ENCODE measurements at places on chromosomes 1 and 21.

- no peak for DNase-seq
Measured at GRCh38 chr1:14522926-14523241, 75.6 kb upstream of the KAZN start.

- no peak for DNase-seq
Measured at GRCh38 chr1:58620259-58620658, 43.2 kb upstream of the TACSTD2 start.

GRCh38 chr1:157584503-157584902, 13.4 kb downstream of the FCRL4 start:
- no peak for DNase-seq

GRCh38 chr21:14886001-14886400, 178.8 kb downstream of the NRIP1 start:
- DNase-seq, result no peak

GRCh38 chr1:24566236-24566867, 10.5 kb downstream of the NCMAP start:
- no peak for DNase-seq

- no peak for DNase-seq
Measured at GRCh38 chr1:207863893-207864535, 46.9 kb downstream of the CD34 start.

- no peak for DNase-seq
Measured at GRCh38 chr1:206713070-206713469, 28.4 kb downstream of the MAPKAPK2 start.

GRCh38 chr1:5351366-5351765, 640.9 kb downstream of the NPHP4 start:
- DNase-seq, result no peak

- DNase-seq, result no peak
Measured at GRCh38 chr1:160827418-160827817, 31.4 kb downstream of the LY9 start.

DNA sequence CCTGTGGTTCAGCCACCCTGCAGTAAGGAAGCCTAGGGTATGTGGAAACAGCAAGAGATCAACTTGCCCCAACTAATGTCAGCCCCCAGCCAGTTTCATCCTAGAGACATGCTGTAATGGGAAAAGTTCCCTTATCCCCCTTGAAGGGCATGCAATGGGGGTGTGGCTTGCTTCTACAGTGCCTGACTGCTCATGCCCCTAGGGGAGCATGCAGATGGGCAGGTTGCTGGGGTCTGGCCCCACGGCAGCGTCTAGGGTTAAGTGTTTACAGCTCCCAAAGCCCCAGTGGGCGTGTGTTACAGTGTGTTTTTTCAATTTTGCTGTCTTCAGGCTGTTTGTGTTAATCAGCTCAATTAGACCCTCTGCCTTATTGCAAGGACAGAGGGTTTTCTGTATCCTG, 1105.9 kb downstream of the AMY1C start:
- no peak for DNase-seq

GRCh38 chr1:29225361-29225760, 5.4 kb downstream of the MECR start:
- no peak for DNase-seq

- no peak for DNase-seq
Measured at GRCh38 chr1:4974981-4975685, 320.7 kb downstream of the AJAP1 start.

DNA sequence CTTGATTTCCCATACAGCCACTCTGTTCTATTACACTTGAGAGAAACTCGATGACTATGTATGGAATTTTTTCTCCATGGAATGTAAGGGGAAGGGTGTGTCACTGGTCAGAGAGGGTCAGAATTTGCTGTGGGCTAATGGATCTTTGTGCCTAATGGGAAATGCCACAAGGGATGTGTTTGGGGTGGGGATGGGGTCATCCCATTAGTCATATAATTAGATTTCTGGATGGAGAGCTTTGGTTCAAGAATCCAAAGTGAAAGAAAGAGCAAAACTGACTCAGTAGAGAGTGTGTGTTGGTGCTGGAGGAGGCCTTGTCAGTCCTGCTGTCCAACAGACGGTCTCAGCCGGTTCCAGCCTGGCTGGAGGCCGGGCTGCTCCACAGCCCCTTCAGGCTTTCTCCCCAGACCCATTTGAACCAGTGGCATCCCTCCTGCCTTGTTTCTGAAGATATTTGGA, 86.4 kb downstream of the LAMC2 start:
- no peak for DNase-seq

DNA sequence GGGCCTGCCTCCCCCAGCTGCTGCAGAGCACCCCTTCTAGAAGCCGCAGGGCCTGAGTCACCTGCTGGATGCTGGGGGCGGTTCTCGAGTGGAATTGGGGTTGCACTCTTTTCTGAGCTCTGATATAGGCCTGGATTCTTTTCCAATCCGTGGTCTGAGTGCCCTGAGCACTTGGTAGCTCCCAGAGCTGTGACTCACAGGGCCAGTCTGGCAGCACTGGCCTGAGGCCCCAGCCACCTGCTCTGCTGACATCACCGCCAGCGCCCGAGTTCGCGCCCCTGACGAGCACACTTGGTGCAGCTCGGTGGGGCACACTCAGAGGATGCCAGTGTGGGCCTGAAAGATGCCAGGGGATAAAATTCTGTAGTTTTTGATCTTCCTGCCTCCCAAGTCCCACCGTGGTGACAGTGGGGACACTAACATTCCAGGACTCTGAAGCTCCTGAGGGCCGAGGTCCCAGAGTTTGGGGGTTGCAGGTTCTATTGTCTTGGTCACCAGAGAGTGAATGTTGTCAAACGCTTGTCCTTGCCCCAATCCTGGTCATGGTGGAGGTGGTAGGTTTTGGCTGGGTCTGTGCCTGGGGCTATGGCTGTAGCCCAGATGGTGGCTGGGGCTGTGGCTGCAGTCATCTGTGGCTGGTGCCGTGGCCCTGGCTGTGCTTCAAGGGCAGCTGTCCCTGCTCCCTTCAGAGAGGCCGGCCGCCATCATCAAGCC, 74.6 kb downstream of the OBSCN start:
- DNase-seq, result no peak

- no peak for DNase-seq
Measured at GRCh38 chr1:74579425-74579824, 67.0 kb upstream of the LRRC53 start.

DNA sequence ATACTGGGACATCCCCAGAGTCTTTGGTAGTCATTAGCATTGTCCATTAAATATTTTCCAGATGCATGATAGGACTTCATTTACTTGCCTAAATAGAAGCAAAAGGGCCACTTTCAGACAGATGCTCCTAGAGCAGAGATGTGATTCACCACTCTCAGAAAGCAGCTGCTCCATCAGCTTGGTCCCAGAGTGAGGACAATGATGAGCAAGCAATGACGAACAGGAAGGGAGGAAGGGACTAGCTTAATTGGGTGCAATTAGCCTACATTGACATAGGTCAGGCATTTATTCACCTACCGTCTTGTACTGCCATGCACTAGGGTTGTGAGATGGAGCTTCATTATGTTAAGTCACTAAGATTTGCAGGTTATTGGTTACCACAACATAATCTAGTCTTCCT, 85.1 kb upstream of the PLXNA2 start:
- DNase-seq, result no peak

- DNase-seq, result no peak
Measured at GRCh38 chr21:33055991-33056390, 13.9 kb upstream of the OLIG1 start.

DNA sequence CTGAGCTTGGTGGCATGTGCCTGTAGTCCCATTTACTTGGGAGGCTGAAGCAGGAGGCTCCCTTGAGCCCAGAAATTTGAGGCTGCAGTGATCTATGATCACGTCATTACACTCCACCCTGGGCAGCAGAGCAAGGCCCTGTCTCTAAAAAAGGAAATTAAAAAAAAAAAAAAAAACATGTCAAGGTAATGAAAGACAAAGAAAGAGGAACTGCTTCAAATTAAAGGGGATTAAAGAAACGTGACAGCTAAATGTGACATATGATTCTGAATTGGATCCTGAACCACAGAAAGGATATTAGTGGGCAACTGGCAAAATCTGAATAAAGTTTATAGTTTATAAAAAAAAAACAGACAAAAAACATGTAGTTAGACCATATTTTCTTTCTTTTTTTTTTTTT, 3.8 kb upstream of the C2CD4D start:
- DNase-seq, result no peak

DNA sequence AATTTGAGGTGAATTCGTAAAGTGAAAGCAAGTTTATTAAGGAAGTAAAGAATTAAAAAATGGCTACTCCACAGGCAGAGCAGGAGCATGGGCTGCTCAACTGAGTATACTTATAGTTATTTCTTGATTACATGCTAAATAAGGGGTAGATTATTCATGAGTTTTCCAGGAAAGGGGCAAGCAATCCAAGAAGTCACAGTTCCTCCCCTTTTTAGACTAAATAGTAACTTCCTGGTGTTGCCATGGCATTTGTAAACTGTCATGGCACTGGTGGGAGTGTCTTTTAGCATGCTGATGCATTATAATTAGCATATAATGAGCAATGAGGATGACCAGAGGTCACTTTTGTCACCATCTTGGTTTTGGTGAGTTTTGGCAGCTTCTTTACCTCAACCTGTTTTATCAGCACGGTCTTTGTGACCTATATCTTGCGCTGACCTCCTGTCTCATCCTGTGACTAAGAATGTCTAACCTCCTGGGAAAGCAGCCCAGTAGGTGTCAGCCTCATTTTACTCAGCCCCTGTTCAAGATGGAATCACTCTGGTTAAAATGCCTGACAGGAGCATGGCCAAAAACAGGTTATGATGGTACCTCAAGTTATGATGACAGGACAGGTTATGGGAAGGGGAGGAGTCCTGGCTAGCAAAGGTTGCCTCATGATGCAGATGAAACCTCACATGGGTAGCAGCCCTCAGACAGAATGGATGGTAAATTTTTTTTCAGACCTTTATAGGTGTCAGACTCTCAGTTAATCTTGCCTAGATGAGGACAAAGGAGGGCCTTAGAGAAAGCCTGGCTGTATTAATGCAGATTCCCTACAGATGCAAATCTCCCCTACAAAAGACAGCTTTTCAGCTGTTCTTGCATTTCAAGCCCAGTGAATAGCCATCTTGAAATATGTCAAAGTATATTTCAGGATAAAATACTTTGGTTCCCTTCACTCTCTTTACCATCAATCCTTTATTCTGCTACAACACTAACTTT, 49.7 kb downstream of the SIPA1L2 start:
- no peak for DNase-seq

- DNase-seq, result no peak
Measured at GRCh38 chr21:42460391-42461184, 35.4 kb downstream of the RSPH1 start.

- DNase-seq, result no peak
Measured at GRCh38 chr1:235455823-235456222, 48.4 kb downstream of the B3GALNT2 start.

GRCh38 chr1:3016641-3017439, 4.4 kb upstream of the ACTRT2 start:
- no peak for DNase-seq

DNA sequence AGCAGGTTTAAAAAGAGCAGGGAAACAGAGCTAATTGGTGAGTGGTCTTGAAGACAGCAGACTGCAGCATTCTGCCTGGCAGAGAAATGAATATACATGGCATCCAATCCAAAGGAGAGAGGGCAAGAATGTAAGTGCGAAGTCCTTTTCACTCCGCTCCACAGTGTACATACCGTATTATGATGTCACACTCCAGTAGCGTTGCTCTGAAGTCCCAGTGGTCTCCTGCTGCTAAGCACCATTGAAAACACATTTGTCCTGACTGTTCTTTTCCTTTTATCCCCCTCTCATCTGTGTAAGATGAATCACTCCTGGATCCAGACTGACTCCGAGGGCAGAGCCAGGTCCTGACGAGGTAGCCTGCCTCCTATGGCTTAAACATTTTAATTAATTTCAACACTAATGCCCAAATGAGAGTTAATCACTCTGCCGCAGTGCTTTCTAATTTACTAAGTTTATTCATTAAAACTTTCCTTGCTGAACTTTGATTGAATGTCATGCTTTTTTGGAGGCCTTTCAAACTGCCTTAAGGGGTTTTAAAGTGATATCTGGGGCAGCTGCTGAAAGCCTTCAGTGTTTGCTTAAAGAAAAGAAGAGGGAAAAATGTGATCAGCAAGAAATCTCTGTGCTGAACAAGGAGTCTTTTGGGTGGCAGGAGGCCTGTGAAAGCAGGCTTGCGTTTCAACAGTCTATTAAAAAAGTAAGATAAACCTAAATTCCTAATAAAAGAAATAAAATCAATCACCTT, 227.2 kb downstream of the ATG4C start:
- no peak for DNase-seq

GRCh38 chr1:30609336-30609998, 113.9 kb downstream of the MATN1 start:
- DNase-seq, result no peak

DNA sequence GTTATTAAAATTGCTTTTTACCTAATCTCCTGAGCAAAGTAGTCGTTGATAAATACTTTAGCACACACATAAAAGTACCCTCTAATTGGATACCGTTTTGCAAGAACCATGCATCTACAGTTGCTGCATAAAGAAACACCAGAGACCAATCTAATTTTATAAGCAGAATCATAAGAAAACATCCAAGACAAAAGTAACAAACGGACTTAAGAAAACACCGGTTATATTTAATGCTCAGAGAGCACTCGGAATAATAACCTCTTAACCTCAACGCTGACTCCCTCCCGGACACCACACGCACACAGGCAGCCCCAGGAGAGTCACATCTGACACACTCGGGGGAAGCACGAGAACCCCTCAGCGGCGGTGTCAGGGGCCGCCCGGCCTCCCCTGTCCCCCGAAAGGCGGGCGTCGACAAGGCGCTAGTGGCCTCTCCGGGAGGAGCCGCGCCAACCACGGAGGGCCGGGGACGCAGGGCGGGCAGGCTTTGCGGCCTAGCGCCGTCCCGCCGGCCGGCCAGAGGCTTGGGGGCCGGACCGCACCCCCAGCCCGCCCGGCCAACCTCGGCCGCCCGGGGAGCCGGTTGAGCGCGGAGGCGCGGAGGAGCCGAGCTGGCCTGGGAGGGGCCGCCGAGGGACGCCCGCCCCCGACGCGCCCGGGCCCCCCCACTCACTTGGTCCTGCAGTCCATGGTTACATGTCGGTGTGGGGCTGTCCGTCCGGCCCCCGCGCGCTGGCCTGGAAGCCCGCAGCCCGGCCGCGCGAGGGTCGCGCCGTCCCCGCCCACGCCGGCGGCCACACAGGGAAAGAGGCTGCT, 606 bp downstream of the DENND1B start:
- DNase-seq, result no peak
